ENCODE measurements at places on chromosomes 3 and 15.

- DNase-seq, result peak; percentile 30
These were observed 1.7 kb downstream of the EPB42 start for GRCh38 chr15:43218908-43219706.

DNA sequence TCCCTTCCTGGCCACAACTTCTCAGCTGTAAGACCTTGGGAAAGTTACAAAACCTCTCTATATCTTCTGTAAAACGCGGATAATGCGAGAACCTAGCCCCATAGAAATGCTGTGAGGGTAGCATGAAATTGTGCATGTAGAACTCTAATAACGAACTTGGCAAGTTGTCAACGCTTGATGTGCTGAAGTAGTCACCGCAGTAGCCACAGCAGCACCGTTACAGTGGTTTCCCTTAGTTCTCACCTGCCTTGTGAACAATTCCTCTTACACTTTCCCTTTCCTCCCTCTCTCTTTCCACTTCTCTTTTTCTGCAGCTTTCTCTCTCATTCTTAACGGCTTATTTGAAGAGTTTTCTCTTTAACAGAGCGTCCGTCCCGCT, 447 bp upstream of the SHQ1 start:
- no peak for DNase-seq

DNA sequence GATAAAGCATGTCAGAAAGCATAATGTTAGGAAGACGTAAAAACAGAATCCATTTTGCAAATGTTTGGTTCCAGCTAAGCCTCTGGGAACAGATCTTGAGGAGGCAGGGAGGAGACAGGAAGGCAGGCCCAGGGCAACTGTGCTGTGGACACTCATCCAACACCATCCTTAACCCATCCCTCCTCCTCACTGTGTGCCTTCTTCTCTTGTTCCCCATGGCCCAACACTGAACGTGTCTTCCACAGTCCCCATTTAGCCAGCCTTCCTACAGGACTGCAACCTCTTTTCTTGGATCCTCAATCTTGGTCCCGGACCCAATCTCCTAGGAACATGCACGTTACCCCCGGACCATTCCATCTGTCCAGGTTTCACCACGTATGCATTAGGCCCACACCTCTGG, 15.4 kb downstream of the C2CD4B start:
- DNase-seq, result no peak

- no peak for DNase-seq
These were observed 224.3 kb upstream of the ATP10A start for GRCh38 chr15:26087395-26087794.

- no peak for DNase-seq
These were observed 362.9 kb upstream of the RBMS3 start for GRCh38 chr3:28917895-28918475.

GRCh38 chr15:25742041-25742730, 120.9 kb downstream of the ATP10A start:
- no peak for DNase-seq

GRCh38 chr3:14536837-14537589, 3.1 kb downstream of the GRIP2 start:
- DNase-seq, result no peak

DNA sequence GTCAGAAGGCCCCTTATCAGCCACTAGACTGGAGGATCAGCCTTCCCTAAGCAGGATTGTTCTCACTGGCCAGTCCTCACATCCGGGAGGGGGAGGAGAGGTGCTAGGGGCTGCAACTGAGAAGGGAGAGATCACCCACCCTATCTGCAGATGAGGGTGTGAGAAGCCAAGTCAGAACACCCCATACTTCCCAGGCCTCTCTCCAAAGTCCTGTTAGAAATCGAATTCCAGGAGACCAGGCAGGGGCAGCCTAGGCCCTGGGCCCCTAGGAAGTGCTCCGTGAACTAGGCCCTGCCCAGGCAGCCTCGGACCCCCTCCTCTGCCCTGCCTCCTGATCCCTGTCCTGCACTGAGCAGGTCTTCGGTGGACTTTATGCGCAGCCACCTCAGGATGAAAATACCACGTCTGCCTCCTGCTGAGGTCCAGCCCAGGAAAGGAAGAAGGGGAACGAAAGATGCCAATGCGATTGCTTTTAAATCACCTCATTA, 933 bp downstream of the DZIP1L start:
- peak; percentile 27 for DNase-seq

DNA sequence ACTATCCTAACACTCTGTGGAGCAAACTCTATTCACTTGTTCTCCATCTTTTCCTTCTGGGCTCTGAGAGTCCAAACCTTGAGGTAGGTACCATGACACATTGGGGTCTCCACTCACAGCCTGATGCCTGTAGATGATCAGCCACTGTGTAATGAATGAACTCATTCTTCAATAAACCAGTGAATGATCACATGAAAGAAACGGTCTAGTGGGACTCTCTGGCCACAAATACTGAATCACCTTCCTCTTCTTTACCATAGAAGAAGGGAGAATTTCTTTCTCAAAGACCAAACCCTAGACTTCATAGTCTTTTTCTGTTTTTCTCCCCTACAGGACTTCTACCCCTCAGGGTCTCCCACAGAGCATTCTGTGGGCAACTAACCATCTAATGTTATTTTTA, 20.5 kb upstream of the ABHD2 start:
- no peak for DNase-seq

DNA sequence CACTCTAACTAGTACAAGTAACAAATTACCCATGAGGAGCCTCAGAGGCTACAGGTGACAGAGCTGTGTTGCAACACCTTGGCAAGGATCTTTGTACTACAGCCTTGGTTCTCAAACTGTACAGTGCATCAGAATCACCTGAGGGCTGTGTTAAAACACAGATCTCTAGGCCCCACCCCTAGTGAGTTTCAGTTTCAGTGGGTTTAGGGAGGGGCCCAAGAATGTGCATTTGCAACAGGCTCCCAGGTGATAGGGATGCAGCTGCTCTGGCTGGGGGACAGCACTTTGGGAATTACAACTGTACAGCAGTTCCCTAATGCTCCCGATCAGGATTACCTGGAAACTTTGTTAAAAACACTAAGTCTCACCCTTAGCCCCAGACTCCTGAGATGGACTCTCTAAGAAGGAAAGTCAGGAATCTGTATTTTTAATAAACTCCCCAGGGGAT, 66.1 kb upstream of the NR2F2 start:
- no peak for DNase-seq

DNA sequence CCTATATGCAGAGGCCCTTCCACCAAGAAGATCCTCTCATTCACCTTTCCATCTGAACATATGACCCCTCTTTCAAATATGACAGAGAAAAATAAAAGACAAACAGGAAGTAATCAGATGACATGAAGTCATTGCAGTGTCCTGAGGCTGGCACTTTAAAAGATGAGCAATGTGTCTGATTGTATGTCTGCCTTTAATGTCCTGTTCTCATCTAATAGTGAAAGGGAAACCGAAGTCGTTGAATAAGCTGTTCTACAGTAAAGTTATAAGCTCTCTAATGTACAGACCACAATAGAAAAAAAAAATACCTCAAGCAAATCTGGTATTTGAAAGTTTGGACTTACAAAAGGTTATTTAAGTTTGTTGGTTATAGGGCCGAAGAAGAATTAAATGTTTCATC, 243.0 kb downstream of the CLSTN2 start:
- DNase-seq, result no peak

- no peak for DNase-seq
These were observed 17.7 kb upstream of the LAMP3 start for GRCh38 chr3:183180110-183180783.

- DNase-seq, result no peak
These were observed 1.5 kb upstream of the CD276 start for GRCh38 chr15:73682600-73683090.

GRCh38 chr3:183220828-183221227, 32.2 kb upstream of the B3GNT5 start:
- no peak for DNase-seq

- DNase-seq, result no peak
These were observed 24.5 kb upstream of the PROK2 start for GRCh38 chr3:71809321-71810026.

GRCh38 chr3:28847736-28848135, 433.1 kb upstream of the RBMS3 start:
- no peak for DNase-seq

- no peak for DNase-seq
These were observed 50.3 kb upstream of the PPP2R3A start for GRCh38 chr3:135915206-135915605.

- DNase-seq, result no peak
These were observed 10.3 kb upstream of the COPG1 start for GRCh38 chr3:129238945-129239705.

- DNase-seq, result no peak
These were observed 13.2 kb upstream of the PODXL2 start for GRCh38 chr3:127615631-127616305.

- no peak for DNase-seq
These were observed 197.5 kb upstream of the C2CD4B start for GRCh38 chr15:62362608-62363007.

DNA sequence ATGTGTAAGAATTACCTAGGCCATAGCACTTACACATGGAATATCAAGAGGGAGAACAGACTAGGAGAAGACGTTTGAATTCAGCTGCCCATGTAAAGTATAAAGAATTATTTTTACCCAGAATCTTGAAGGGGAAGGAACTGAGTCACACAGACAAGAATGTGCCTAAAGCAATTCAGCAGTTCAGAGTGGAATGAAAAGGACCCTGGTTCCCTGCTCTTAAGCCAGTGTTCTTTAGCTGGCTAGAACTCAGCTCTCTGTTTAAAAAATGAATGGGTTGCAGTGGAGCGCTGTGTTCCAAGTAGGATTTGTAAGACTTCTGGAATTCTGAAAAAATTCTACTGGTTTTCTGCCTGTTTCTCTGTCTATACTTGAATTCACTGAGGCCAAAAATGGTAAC, 440.2 kb downstream of the LPP start:
- DNase-seq, result no peak

- DNase-seq, result no peak
These were observed 35.8 kb upstream of the UMPS start for GRCh38 chr3:124694486-124694885.

DNA sequence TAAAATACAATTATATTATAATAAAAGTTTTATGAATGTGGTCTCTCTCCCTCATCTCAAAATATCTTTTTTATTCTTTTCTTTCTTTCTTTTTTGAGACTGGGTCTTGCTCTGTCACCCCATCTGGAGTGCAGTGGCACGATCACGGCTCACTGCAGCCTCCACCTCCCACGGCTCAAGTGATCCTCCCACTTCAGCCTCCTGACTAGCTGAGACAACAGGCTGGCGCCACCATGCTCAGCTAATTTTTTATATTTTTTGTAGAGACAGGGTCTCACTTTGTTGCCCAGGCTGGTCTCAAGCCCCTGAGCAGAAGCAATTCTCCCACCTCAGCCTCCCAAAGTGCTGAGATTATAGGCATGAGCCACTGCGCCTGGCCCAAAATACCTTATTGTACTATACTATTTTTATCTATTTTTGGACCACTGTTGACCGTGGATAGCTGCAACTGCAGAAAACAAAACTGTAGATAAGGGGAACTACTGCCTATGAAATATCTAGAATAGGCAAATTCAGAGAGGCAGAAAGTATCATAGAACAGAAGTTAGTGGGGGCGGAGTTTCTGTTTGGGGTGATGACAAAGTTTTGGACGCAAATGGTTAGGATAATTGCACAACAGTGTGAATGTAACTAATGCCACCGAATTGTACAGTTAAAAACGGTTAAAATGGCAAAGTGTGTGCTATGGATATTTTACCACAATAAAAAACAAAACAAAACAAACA, 66.6 kb downstream of the SLC12A8 start:
- DNase-seq, result no peak

- no peak for DNase-seq
These were observed 10.1 kb downstream of the VPS13C start for GRCh38 chr15:62050115-62050514.

- DNase-seq, result no peak
These were observed 13.1 kb upstream of the DYNC1LI1 start for GRCh38 chr3:32583708-32584107.

DNA sequence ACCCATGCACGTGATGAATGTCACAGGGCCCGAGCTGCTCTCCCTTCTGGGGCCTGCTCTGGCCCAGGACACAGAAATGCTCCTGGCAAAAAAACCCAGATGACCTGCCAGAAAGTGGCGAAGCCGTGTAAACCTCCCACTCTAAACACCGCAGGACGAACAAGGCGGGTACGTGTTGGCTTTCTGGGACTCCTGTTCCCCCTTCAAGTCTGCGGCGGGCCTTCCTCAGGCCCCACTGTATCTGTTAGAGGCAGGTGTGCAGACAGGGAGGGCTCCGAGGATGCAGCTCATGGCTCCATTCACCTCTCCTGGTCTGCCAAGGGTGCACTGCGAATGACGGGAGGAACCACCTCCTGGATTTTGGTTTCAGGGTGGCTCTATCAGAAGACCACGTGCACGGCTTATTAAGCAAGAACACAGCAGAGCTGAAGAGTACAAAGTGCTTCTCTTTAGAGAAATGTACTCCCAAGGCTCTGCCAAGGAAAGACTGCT, 173.8 kb downstream of the ADAMTS17 start:
- DNase-seq, result no peak

DNA sequence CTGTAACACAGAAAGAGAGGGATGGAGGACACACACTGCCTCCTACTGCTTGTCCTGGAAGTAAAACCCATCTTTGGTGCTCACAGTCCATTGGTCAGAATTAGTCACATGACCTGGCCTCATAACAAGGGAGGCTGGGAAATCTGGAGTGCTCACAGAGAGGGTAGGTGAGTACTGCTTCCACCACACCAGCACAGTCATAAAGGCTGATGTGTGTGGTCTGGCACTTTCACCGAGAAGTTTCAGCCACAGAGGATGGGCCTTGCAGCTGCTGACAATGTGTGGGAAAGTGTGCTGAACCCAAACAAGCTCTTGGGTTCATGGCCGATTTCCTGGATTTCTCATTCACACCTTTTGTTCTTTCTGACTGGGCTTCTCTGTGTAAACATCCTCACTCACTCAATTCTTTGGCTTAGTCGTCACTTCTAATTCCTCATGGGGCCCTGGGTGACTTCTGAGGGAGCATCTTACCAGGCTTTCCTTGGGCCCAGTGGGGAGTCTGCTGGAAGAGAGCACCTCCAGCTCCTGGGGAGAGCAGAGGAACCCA, 100.7 kb downstream of the ASB7 start:
- DNase-seq, result no peak

DNA sequence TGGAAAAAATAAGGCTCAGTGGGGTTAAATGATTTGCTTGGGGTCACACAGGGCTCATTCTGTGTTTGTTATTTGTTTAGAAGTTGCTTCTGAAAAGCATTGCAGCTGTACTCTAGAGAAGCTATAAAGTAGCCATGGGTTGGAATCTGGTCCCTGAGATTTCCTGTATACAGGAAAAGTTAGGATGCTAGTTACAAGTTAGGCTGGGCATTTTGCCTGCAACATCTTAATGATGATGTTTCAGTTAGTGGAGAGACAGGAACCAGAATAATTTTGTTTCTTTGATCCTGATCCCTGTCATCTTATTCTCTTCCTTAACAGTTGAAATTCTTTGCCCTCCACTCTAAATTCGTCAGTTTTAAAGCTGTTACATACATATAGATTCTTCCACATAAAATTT, 445.3 kb downstream of the OTOL1 start:
- no peak for DNase-seq

- DNase-seq, result no peak
These were observed 120.5 kb downstream of the DUT start for GRCh38 chr15:48451736-48452135.

DNA sequence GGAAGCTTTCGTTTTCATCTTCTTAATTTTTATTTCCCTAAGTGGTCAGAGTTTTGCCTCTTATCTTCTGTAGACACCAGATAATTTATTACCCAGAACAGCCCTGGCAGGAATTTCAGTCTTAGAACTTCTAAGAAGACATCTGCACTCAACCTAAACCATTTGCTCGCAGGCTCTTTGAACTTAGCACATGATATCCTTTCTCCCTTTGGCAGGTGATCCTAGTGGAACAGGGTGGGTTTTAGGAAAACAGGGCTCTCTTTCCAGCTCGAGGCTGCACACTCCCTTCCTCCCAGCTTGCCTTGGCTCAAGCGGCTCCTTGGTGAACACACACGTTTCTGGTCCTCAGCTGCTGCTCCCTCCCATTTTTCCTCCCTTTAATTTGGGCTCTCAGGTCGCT, 116.5 kb downstream of the THSD4 start:
- DNase-seq, result no peak

All from HuH-7 (cell line).